ENCODE measurements at places on chromosomes 3 and 15.

DNA sequence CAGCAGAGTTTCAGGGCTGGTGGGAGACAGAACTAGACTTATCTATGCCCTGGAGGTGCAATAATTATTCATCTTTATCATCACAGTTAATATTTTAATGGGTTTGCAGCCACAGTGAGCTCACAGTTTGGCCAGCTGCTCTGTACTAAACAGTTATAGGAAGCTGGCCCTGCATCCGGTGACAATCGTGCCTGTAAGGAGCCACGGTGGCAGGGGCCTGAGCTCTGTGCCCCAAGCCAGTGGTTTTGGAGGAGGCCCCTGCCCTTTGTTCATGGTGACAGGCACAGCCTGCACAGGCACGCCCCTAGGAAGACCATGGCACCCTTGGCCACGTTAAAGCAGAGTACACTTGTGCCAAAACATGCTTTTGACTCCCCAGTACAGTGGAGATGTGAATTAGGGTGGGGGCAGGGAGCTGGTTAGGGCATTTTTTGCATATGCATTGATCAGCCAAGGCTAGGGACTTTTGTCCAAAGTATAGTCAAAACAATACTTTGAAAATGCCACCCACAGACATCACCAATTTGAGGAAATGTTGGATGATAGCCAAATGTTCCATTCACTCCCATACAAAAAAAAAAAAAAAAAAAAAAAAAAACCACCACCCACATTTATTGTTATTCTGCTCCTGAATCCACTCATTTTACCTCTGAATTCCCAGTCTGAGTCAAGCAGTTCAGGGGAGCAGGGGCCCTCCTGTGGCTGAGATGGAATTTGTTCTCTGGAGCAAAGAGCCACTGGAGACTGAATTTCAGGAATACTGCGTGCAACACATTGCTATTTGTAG is 3.4 kb upstream of the RFTN1 start:
- DNase-seq, result no peak

GRCh38 chr3:66996696-66997095 is 1.4 kb upstream of the KBTBD8 start:
- no peak for DNase-seq

DNA sequence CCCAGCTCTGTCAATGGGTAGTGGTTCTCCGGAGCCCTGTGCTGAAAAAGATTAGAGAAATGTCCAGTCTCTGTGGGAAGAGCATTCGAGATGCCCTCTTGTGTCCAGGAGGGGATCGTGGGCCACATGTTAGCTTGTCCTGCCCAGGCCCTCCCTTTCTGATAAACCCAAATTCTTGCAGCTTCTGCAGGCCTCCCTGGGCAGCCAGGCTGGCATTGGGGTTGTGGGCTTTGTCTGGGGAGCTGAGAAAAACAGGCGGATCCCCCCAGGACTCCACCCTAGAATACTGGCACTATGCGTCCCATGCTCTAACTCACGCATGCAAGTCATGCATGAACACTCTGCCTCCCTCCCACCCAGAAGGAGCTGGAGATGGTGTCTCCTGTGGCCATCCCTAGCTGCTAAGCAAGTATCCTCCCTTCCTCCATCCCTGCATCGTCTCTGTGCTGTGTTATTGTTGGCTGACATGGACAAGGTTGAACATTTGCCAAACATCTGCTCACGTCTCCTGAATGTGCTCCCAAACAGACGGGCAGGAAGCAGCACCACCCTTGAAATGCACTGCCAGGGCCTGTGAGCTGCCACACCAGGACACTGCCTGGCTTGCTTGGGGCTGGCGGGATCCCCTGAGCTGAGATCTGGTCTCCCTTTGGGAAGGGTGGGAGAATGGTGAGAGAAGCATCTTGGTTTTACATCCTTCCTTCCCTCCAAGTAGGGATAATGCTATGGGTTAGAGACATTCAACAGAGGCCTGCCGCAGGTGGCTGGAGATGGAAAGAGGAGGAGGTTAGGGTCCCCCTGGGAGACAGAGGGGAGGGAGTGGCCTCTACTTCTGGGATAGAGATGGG is 26.5 kb downstream of the CFAP161 start:
- DNase-seq, result no peak

- no peak for DNase-seq
Observed at GRCh38 chr15:98596885-98597392, 51.4 kb upstream of the IGF1R start.

DNA sequence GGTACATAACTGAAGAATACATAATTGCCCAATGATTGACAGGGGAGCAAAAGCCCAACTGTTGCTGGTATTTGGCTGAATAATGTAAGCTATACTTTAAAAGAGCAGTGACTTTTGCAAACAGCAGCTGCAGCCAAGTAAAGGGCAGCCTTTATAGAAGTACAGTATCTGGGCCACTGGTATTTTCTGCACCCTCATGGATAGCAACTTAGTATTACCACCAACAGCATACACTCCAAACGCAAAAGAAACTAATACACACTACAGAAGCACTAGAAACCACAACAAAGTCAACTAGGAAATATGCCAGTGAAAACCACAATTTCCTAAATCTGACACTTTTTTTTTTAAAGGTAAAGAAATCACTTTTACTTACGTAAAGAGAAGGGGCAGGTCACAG is 206.1 kb downstream of the TIGIT start:
- DNase-seq, result no peak

GRCh38 chr3:49707113-49707480 is 12.4 kb downstream of the AMIGO3 start:
- no peak for DNase-seq

- no peak for DNase-seq
Observed at GRCh38 chr3:106092792-106093191, 224.0 kb upstream of the CBLB start.

- DNase-seq, result no peak
Observed at GRCh38 chr3:70992562-70993204, 590.8 kb downstream of the FOXP1 start.
